Epithelial cell of proximal tubule (primary cell): ENCODE measurements at places on chromosomes 12 and 14.
A peak's percentile ranks its signal among the peaks of the same experiment; 100 is the strongest.

- no peak for DNase-seq
These were observed 661.3 kb downstream of the RPL10L start for GRCh38 chr14:45990252-45990651.

DNA sequence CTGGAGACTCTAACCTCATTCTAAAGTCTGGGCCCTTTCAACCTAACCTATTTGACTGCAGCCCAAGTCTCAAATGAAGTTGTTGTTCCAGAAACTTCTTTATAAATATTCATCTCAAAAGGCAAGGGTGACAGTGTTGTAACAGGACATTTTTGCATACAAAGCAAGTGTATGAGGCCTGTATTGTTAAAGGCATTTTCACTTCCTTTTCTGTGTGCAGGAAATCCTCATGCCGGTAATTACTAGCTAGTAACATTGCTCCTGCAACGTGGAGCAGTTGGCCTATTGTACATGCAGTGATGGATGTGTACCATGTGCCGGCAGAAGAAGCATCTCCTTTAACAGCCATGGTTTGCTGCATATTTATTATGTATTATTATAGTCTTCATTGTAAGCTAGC, 156.5 kb upstream of the RMST start:
- no peak for DNase-seq

DNA sequence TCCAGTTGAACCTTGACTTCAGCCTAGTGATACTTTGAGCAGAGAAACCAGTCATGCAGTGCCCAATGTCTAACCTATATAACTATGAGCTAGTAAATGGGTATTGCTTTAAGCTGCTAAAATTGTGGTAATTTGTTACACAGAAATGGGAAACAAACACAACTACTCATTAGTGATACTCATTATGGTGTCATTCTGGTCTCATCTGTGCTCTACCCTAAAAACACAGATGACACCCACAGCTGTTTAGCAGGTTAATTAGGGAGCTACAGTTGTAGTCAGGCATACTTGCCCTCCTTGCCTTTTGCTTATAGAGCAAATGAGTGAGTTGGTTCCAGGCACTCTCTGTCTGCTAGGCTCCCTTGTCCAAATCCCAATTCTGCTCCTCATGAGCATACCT, 50.0 kb upstream of the ATF7IP start:
- no peak for DNase-seq

DNA sequence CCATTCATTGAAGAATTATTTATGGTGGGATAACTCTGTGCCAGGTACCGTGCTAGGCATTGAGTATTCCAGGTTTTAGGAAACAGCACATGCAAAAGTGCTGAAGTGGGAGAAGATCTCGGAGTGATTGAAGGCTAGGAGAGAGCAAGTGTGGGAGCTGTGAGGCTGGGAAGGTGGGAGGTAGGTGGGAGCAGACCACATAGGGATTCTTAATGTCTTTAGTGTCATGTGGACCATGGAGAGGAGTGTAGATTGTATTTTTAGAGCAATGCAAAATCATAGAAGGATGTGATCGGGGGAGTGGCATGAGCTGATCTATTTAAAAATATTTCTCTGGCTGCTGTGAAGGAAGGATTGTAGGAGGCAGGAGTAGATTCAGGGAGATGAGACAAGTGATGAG, 5.4 kb downstream of the PTPN11 start:
- DNase-seq, result no peak

DNA sequence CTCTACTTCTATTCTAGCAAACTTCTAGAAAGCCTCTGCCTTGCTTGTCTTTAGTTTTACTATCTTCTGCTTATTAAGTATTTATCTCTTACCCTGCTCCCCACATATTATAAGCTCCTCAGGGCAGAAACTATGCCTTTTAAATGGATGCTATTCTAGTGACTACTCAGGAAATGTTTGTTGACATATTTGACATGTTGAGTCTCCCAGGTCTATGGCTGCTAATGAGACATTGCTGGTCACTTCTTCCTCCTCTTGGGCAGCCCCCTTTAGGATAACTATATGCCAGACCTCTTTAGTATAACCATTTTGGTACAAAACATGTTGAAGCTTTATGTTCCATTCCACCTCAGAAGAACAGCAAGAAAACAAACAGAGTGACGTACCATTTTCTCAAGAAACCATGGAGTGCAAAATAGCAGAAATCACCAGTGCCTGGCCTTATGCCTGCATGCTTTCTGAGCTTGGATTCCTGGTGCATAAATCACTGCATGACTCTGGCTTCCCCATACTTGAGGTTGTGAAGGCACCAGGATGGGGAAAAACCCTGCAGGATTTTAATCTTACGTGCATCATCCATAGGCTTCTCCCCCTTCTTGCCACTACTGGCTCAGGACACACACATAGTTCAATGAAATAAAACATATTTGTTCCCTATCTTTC, 202.6 kb downstream of the TMX1 start:
- peak; percentile 98 for DNase-seq

DNA sequence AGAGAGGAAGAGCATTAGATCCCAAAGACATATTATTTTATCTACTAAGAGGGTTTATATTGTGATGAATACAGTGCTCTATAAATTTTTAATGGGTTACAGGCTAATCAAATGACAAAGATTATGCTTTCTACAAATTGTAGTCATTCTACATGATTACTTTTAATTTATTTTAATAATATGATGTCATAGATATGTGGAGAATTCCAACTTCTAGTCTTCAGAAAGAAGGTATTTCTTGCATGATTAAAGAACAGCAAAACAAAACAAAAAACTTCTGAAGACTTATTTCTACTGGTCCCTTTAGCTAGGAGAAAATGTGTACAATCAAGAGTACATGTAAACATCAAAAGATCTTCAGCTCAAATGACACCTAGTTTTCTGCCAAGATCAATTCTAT, 71.5 kb upstream of the FOXG1 start:
- DNase-seq, result no peak

DNA sequence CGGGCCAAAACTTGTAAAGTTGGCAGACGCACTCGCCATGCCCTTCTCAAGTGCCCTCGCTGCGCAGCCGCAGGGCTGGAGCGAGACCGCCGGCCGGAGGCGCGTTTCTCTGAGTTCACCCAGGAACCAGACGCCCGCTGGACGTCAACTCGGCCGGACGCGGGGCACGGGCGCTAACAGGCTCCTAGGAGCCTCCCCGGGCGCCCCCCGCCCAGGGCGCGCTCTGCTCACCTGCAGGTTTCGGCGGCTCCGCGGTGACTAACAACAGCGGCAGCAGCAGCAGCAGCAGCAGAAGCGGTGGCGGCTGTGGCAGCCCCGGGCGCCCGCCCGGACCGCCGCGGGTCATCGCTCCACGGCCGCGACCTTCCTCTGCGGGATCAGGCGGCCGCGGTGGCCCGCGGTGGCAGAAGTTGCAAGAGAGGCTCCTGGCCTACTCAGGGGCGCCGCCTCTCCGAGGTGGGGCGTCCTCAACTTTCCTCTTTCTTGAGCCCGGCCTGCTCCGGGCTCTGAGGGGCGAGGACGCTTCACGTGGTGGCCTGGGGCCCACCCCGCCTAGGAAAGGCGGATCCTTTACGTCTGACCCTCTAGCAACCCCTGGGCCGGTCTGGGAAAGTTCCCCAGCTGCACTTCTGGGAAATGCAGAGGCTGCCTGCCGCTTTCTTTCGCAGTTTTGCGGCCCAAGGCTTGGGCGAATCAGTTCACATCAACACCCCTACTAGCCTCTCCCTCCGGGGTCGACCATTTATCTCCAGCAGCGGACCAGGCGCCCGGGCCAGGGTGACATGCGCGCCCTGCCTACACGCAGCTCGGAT, at the start of gene PLBD1:
Gene PLBD1 (minus strand): TSS at position 533 of the 812 bp plus-strand sequence. CDS start 187 bp downstream, at position 346.
- no peak for DNase-seq

- DNase-seq, result no peak
These were observed 7.1 kb upstream of the CGRRF1 start for GRCh38 chr14:54502602-54503001.

- no peak for DNase-seq
These were observed 46.7 kb downstream of the GXYLT1 start for GRCh38 chr12:42097971-42098370.

- DNase-seq, result no peak
These were observed 34.4 kb upstream of the DLK1 start for GRCh38 chr14:100692256-100692655.

DNA sequence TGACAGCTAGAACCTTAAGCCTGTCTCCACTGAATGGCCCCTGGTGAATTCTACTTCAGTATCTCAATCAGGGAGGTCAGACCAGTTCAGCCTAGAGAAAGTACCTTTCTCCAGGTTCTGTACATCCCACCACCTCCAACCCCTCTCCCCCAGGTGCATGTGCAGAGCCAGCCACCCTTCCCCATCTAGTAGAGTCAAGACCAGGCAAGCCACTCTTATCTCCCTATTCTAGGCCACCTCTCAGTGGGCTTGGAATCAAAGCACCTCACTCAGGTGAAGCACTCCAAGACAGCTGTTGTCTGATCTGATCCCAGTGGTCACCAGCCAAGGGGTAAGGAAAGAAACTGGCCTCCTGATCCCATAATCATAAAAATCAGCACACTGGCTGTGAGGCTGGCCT, 340.9 kb downstream of the BCL11B start:
- DNase-seq, result no peak

DNA sequence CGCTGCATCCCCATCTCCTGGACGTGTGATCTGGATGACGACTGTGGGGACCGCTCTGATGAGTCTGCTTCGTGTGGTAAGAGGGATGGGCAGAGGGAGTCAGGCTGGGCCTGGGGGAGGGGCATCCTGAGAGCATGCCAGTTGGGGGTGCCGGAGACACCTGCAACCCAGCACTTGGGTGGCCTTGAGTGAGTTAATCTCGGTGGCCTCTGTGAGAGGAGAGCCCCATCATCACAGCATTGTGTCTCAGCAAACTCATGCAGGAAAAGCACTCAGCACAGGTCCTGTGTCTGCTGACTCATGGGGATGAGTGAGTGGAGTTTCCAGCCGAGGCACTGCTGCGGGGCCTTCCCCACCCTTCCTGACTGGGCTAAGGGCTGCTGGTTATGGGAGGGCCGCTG, 19.6 kb upstream of the LRP1-AS start:
- peak; percentile 16 for DNase-seq

- DNase-seq, result no peak
These were observed 3.1 kb upstream of the FIGNL2 start for GRCh38 chr12:51851413-51852124.

GRCh38 chr12:30458453-30458852, 237.2 kb downstream of the IPO8 start:
- no peak for DNase-seq

GRCh38 chr12:66449531-66449930, 147.2 kb downstream of the HELB start:
- DNase-seq, result no peak

- peak; percentile 49 for DNase-seq
These were observed 53.9 kb downstream of the EMP1 start for GRCh38 chr12:13250416-13250815.

GRCh38 chr12:105562199-105562971, 231.9 kb downstream of the C12orf75 start:
- DNase-seq, result peak; percentile 51

DNA sequence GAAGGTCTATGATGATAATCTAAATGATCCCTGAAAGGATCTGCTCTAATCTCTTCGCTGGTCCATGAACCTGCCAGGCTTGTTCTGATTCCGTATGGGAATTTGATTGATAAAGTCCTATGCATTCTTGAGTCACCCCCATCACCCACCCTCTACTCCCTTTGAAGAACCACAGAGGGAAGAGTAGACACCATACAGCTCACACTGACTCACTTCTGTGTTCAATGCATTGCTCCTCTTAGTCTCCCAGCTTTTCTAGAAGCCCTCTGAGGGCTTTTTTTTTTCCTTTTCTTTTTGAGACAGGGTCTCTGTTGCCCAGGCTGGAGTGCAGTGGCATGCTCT, 18.5 kb upstream of the GPRC5A start:
- DNase-seq, result no peak

- DNase-seq, result no peak
These were observed 295.6 kb upstream of the FLRT2 start for GRCh38 chr14:85234156-85235025.

DNA sequence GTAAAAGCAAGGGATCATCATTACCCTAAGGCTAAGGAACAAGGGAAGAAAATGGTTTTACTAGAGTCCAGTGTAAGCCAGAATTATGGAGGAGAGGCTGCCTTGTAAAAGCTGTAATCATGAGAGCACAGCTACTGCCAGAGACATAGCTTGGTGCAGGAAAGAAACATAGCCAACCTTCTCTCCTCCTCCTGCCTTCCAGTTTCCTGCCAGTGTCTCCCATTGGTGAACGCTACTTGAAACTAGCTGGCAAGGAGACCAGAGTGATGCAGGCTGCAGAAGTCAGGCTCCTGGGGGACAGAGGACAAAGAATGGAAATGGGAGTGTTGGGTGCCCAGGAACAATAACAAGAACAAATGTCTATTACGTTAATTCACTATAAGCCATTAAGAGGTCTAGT, 158.5 kb downstream of the NELL2 start:
- DNase-seq, result no peak

DNA sequence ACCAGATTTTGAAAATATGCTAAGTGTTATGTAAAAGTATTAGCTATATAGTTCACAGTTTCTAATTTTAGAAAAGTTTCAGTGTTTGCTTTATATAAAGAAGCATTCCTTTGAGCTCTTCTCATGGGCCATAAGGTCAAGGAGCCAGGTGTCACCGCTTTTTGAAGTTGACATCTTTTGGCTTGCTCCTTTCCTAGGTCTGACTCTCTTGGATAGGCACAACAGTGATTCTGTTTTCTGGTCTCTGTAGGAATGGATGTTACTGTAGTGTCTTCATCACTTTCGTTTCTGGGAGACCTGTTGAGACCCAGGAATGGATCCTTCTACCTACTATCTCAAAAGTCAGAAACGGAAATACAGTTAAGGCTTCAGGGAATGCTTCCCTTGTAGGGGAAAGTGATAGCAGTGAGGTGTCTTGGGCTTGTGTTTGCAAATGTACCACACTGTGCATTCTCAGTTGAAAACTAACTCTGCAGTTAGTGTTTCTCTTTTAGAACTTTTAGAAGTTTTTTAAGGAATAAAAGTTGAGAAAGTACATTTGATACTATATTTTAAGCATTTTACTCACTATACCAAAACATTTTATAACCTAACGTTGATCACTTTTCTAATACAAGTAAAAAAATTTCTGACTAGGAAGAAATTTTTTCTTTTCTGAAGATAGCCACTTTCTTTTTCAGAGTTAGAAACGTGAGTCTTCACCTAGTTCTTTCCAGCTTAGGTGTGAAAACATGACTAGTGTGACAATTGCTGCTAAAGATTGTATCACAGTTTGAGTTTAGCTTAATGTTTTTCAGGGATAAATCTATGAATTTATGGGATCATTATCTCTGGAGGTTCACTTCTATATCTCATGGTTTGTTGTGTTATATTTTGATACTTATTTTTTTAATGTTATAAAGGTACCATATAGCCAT, 20.8 kb downstream of the VRK1 start:
- DNase-seq, result no peak

DNA sequence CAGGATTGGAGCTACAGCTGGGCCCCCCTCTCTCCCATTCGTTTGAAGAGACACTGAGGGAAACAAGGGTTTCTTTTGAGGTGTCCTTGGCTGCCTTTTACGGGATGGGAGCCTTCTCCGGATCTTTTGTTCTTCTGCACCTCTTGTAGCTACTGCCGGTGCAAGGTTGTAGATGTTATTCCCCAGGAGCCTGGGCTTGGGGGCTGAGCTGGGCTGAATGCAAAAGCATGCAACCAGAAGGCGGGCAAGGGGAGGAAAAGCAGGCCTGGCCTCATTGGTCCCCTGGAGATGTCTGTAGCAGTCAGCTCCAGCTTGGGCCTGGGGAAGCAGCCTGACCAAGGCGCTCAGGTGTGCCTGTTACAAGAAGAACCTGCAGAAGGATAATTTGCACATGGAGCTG, 110.3 kb downstream of the GCH1 start:
- DNase-seq, result no peak
